ENCODE measurements at places on chromosomes 7 and 10. TPM values are rescaled to one million over a fixed set of nuclear protein-coding genes. Genes with fewer than 3 reads are reported as not detected.

GRCh38 chr10:75263806-75264205 lies 28.0 kb upstream of the COMTD1 start:
- H3K4me1 ChIP-seq: no peaks in the 10 kb centered on the region
- H3K27me3 ChIP-seq: no peaks in the 10 kb centered on the region
- no peak overlapping the region for H3K4me3 ChIP-seq

DNA sequence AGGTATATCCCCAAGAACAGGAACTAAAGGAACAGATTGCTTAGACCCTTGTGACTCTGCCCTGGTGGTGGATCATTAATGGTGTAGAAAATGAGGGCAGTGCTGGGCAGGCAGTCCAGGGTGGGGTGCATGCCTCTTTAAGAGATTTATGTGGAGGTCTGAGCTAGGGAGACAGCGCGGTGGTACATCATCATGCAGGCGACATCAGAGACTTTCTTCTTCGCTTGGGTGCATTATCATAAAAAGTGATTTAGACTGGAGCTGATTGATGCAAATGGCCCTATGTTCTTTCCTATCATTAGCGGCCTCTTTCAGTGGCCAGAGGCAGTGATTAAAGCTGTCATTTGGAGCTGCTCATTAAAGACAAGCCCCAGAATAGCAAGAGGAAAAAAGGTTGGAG lies 519.1 kb upstream of the GALNT17 start:
- no peak overlapping the region for H3K27ac ChIP-seq
- no peaks in the 10 kb centered on the region for H3K36me3 ChIP-seq
- DNase-seq: no peak
- no peaks in the 10 kb centered on the region for H3K27me3 ChIP-seq
- peaks cover 13% of the 10 kb centered on the region for H3K4me1 ChIP-seq

- H3K4me1 ChIP-seq: peaks cover 12% of the 10 kb centered on the region
- H3K27ac ChIP-seq: no peak overlapping the region
- peak; percentile 44 for DNase-seq
- no peaks in the 10 kb centered on the region for H3K36me3 ChIP-seq
- H3K4me3 ChIP-seq: no peak overlapping the region
These were observed 17.2 kb upstream of the PSAP start for GRCh38 chr10:71868192-71868697.

DNA sequence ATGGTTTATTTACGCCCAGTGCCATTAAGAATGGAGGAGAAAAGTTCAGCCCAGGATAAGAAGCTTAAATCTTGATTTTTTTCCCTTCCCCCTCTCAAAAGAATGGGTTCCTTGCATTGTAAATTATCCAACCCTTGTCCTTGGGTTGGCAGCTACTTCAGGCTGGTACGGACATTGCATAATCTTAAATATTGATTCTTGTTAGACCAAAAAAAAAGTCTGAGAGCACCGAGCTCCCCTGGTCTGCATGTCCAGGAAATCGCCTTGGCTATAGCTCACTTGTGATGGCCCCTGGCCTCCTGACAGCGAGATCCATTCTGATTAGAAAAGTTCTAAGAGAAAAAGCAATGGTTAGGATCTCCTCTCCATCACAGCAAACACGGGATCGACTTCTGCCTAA lies 151.7 kb downstream of the EBF3 start:
- no peak overlapping the region for H3K4me3 ChIP-seq
- no peaks in the 10 kb centered on the region for H3K36me3 ChIP-seq
- no peaks in the 10 kb centered on the region for H3K4me1 ChIP-seq
- no peak for DNase-seq

DNA sequence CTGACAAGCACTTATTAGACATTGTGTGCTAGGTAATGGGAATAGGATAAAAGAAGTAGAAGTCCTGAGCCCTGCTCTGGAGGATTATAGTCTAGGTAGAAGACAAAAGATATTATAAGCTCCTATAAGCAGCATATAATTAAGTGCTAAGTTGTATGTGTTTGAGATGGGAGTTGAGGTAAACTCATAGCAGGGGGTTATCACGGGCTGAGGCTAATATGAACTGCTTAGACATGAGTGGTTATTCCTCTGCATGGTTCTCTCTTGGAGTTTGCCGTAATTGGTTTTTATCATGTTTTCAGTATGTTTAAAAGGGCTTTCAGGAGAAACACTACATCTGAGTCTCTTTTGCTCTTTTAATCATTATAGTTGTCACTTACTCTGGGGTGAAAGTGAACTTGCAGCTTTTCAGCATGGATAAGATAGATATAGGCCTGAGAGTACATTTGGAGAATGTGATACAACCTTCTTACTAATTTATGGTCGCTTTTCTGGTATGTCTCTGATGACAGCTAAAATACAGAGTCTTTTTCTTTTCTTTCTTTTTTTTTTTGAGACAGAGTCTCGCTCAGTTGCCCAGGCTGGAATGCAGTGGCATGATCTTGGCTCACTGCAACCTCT lies 39.0 kb downstream of the SMNDC1 start:
- no peaks in the 10 kb centered on the region for H3K36me3 ChIP-seq
- H3K4me3 ChIP-seq: no peak overlapping the region
- no peaks in the 10 kb centered on the region for H3K27me3 ChIP-seq
- H3K27ac ChIP-seq: no peak overlapping the region
- DNase-seq: no peak

DNA sequence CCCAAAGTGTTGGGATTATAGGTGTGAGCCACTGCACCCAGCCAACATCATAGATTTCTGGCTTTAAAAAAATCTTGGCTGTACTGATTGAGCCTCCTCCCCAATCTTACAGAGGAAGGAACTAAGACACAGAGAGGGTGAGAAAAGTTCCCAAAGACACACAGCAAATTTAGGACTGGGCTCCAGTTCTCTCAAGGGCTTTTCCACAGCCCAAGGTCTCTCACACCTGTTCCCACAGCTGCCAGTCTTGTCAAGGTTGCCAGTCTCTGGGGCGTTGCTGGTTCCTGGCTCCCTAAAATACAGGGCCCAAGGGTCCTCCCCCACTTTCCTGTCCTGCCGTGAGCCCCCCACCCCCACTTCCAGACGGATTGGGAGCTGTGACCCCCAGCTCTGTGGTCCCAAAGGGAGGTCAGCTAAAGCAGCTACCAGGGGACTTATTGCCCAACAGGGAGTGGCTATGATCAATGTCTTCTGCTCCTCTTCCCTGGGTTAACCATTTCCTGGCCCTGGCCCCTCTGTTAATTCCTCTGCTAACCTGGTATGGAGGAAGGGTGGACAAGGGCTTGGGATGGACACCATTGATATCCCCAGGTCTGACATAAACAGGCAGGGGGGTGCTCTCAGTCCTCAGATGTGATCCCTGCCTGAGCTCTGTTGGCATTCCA lies 3.1 kb upstream of the ZAN start:
- no peak overlapping the region for H3K4me3 ChIP-seq
- no peak overlapping the region for H3K27ac ChIP-seq
- DNase-seq: no peak
- H3K36me3 ChIP-seq: no peaks in the 10 kb centered on the region

DNA sequence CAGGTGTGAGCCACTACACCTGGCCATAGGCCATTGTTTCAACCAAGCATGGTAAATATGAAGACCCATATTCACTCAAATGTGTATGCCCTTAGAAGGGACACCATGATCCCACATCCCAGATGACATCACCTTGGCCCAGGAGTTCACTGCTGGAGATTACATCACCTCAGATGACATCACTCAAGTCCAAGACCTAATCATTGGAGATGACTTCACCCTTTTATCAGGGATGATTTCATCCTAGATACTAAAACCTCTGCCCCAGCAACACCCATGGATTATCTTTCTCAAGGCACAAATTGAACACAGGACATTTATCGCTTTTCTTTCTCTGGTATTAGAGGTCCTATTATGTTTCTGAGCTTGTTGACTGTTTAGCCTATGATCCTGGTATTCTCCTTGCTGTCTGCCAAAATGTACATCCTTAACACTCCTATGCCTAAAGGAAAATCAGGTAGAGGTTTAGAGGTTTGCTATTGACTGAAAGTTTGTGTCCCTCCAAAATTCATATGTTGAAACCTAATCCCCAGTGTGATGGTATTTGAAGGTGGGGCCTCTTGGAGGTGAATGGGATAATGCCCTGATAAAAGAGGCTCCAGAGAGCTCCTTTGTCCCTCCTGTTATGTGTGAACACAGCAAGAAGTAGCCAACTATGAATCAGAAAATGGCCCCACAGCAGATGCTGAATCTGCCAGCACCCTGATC lies 9.8 kb upstream of the CYP2C18 start:
- no peaks in the 10 kb centered on the region for H3K27me3 ChIP-seq
- no peaks in the 10 kb centered on the region for H3K36me3 ChIP-seq
- no peak overlapping the region for H3K27ac ChIP-seq
- no peaks in the 10 kb centered on the region for H3K4me1 ChIP-seq
- DNase-seq: no peak
- H3K4me3 ChIP-seq: no peak overlapping the region

The SLC16A12 gene
- 1.9 TPM for polyA plus RNA-seq

The ADAM12 gene
- polyA plus RNA-seq: 0.48 TPM

The VDAC2 gene
- 457 TPM for polyA plus RNA-seq
